ENCODE measurements at places on chromosomes 1 and 21.

- no peak for DNase-seq
Observed at GRCh38 chr1:187909382-187909781, 1080.6 kb downstream of the PLA2G4A start.

GRCh38 chr1:243842978-243843511 is 7.0 kb downstream of the AKT3 start:
- no peak for DNase-seq

GRCh38 chr1:60527567-60527966 is 454.0 kb upstream of the C1orf87 start:
- no peak for DNase-seq

- no peak for DNase-seq
Observed at GRCh38 chr1:9164532-9164900, 35.6 kb upstream of the GPR157 start.
